Muscle of back (tissue), 13 donors: ENCODE measurements at places on chromosomes 1 and 21.

DNA sequence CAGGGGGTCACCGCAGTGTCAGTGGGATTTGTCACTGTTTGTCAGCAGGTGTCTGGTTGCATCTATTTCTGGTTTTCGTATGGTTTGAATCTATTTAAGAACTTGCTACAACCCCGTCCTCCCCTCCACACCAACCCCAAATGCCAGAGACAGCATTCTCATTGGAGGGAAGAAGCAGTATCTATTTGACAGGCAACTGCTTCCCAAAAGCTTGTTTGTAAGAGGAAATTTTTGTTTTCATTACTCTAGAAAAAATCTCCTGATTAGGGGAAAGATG is 54.4 kb downstream of the NR5A2 start:
- no peak for DNase-seq

DNA sequence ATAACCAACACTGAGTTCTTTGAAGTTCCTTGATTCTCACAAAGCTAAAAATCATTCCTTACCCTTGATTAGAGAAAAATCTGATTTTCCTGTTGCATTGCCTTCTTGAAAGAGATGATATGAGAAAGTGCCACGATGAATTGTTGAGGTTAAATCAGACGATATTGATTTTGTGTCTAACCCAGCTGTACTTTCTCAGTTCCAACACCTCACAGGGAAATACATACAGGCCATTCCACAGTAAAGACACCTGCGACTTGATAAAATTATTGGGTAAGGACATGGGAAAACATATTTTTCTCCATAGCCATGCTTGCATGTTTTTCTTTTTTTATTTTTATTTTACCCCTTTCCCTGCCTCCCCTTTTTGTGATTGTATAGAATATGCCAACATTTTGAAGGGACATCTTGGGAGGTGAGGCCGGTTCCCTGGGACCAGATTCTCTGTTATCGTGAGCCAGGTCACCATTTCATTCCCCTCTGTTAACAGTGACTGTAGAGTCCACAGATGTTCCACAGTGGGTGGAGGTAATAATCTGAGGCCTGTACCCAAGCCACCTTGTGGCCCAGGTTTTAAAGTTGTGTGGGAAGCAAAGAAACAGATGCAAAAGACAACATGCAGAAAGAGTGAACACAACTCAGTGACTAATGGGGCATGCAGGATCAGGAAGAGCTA is 255.4 kb upstream of the ST6GALNAC5 start:
- no peak for DNase-seq

GRCh38 chr1:18134324-18135046 is 26.9 kb downstream of the IGSF21 start:
- DNase-seq = no peak

GRCh38 chr1:94514095-94514727 is 27.3 kb downstream of the F3 start:
- DNase-seq = peak; percentile 15

DNA sequence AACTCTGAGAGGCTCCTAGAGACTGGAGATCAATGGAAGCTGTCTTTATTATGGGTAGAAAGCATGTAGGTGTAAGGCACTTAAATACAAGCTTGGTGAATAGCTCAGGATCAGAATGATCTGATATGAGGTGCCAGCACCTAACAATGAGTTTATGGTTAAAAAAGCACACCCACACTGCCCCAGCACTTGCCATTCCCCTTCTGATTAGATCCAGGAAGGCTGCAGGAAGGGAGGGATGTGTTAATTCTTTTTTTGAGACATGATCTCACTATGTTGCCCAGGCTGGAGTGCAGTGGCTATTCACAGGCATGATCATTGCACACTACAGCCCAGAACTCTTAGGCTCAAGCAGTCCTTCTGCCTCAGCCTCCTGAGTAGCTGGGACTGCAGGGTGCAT is 71.8 kb upstream of the IVNS1ABP start:
- DNase-seq = no peak

DNA sequence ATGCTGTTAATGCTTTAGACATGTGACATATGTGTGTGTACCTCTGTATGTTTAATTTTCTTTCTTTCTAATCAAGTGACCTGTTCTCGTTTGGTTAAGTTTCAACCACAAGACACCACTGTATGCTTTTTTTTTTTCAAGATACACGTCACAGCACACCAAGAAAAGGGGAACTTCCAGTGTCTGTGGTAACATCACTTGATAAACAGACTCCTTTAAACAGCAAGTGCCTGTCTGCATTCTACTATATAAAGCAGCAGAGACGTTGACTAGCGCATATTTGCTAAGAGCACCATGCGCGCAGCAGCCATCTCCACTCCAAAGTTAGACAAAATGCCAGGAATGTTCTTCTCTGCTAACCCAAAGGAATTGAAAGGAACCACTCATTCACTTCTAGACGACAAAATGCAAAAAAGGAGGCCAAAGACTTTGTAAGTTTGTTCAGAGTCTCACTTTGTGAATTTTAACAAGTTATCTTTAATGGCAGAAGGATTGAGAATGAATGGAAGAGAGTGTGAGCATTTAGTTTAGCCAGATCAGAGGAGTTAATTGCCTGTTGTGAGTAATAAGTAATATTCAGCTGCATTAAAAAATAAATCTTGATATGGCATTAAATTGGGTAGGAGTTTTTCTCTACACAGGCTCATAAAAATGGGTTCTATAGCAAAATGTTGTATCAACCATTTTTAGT is at the start of gene RGS1:
Gene RGS1, plus strand, starts transcription at position 275 of the 691 bp plus-strand sequence. Its CDS starts 20 bp downstream, at position 295.
- DNase-seq = peak; percentile 24

GRCh38 chr1:38037221-38037939 is 9.2 kb downstream of the POU3F1 start:
- DNase-seq = no peak

- DNase-seq = no peak
These were observed 509.8 kb upstream of the ADAMTS5 start for GRCh38 chr21:27476696-27477095.

GRCh38 chr1:5742801-5743200 is 249.4 kb downstream of the NPHP4 start:
- DNase-seq = no peak

GRCh38 chr1:229131243-229132105 is 139.4 kb upstream of the RAB4A start:
- no peak for DNase-seq

DNA sequence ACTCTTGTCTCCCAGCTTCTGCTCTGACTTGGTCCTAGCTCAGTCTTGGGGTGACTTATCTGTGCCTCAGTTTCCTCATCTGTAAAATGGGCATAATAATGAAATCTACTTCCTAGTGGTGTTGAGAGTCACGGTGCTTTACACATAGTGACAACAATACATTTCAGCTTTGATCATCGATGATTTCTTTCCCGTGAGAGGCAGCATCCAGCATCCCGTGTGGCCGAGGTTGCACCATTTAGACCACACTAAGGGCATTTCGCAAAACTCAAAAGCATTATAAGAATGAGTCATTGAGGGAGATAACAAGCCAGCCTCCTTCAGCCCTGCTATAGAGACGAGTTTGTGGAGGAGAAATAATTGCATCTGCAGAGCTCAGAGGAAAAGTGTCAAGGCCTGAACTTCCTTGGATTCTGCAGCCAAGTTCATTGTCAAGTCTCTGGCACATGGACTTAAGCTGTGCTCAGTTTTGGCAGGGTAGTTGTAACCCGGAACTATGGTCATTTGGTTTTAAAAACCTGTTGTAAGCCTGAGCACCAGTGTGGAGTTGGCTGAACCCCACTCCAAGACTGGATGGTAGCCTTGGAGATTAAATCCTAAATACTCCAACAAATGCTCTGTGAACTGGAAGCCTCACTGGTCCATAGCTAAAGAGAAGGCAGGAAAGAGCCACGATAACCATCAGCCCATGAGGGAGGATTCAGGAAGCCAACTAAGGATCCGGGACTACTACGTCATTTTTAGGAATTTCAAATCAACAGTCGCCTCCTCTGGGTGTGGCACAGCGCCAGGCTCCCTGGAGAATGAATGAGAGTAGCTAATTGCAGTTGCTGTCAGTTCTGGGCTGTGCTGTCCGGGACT is 64.2 kb downstream of the TCP10L start:
- DNase-seq = peak; percentile 78

DNA sequence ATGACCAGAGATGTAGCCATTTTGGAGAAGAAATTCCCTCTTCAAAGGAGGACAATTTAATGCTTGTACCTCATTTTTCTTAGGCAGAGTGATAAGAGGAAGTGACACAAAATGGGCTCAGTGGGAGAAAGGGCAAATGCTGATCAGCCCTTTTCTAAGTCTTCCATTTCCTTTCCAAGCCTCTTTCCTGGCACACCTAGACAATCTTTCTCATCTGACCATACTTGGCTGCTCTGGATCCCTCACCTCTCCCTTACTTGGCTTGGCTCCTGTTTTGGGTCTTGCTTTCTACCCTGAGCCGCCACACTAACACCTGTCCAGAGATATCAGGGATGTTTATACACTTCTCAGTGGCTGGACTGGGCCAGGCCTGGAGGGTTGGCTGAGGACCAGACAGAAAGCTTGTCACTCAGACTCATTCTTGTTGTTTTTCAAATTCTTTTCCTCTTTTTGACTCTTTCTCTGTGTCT is 13.1 kb downstream of the TXNIP start:
- DNase-seq = peak; percentile 58

DNA sequence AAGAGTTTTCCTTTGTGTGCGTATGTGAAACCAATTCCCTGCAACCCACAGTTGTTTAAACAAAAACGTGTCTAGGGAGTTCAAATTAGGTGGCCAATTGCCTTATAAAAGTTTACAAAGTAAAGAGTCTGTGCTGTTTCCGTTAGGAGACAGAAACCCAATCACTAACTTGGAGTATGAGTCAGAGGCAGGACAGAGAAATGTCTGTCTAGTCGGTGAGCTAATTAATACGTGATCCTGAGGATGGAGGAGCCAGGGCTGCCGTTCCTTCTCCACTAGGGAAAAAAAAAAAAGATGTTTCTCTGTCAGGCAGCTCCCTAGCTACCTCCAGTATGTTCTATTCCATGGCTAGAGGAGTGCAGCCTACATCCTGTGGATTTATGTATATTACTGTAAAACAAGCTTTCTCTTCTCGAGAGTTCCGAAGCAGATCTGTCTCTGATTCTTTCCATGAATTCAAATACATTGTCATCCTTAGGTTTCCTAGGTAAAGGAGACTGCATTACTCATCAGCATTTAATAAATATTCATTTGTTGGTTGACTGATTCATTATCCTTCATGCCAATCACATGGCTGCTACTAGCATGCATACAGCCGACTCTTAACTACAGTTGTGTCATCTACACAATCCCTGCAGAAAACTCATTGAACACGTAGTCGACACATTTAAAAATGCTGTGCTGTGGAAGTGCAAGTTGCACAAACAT is 430.6 kb downstream of the KIF26B start:
- no peak for DNase-seq

GRCh38 chr1:156625436-156626078 is 6.3 kb downstream of the HAPLN2 start:
- peak; percentile 67 for DNase-seq

DNA sequence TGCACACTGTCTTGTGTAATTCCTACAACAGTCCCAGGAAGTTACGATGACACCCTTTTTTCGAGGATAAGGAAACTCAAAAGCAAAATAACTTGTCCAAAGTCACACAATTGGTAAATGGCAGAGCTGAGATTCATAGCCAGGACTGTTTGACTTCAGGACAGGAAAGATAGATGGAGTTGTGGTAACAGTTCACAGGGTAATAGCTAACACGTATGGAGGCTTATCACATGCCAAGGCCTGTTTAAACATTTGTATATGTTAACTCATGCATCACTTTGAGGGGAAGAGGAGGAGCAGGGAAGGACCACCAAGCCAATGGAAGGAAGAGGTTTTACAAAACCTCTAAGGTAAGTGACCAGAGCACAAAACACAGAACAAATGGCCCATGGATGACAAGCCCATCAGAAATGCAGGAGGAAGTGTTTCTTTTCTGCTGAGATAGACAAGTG is 2.8 kb downstream of the DHCR24 start:
- no peak for DNase-seq

DNA sequence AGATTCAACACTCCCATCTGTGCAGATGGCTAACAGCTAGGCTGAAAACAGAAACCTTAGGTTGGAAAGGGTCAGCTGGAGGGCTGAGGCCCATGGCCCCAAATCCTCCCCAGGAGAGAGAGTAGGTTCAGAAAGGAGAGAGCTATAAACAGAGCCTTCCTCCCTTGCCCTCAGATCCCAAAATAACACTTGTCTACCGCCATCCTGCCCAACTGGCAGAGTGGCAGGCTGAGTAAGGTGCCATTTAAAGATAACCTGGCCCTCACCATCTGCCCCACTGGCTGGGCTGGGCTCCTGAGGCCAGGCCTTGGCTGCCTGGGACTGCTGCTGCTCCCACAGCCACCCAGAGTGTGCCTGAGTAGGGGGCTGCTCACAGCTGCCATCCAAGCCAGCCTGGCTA is 4.3 kb upstream of the SHISA4 start:
- DNase-seq = peak; percentile 34

GRCh38 chr21:25396135-25396711 is 211.1 kb downstream of the MRPL39 start:
- no peak for DNase-seq

DNA sequence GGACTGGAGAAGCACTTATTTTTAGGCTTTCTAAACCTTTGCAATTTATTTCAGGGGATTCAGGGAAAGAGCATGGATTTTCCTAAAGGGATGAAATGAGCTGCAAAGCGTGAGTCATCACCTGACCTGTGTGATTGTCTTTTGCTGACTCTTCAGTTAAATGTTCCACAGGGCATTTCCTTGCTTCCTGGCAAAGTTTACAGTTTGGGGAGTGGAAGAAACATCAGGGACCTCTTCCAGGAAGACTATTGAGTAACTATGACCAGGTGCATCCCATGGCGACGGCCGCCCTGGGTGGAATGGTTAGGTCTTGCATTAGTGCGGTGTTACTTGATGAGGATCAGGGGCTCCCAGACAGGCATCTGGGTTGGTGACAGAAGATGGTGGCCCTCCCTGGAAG is 79.5 kb upstream of the SIPA1L2 start:
- no peak for DNase-seq

DNA sequence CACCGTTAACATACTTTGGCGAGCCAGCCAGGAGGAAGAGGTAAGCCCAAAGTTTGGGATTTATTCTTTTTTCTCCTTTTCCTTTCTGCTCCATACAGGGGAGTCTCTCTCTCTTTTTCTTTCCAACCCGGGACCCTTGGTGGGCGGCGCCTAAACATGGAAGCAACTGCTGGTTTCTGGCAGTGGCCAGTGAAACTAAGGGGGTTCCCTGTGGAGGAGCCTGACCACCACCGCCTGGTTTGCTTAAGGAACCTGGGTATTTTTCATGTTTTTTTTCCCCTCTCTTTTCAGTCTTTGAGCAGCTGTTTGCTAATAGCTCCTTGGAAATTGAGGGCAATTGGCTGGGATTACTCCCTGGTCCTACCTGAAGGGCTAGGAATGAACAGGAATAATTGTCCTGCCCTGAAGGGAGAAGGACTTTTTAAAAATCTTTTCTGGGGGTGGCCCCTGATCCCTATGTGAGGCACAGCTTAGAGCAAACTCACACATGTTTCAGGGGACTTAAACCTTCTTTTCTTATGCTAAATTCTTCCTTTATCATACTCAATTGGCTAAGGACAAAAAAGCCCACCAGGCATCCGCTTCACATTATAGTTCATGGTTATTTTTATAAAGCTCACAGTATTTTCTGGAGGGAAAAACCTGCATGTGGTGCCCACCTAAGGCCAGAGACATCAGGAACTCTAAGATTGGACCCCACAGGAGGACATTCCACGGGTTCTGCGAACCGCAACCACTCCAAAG is 61.3 kb upstream of the PLD5 start:
- no peak for DNase-seq
